ENCODE measurements at places on chromosomes 1 and 21.

- DNase-seq, result no peak
Observed at GRCh38 chr1:37951783-37952624, 5.2 kb upstream of the INPP5B start.

DNA sequence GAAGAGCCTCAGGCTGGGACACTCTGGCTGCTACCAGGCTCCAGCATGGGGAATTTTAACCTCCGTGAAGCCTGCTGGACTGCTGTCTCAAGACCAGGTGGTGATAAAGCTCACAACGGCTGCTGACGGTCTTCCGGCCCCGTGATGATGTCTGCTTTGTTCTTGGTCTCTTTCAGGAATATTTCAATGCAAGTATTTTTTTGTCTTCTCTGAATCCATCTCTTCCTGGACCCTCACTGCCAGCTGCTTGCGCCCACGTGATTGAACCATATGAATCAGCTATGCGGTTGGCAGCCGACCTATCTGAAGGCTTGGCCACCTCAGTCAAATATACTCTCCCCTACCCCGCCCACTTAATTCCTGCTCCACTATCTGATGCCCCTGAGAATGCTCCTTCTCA is 14.6 kb upstream of the SLC6A17 start:
- no peak for DNase-seq

GRCh38 chr1:78095593-78095992 is 49.8 kb downstream of the GIPC2 start:
- DNase-seq, result no peak

DNA sequence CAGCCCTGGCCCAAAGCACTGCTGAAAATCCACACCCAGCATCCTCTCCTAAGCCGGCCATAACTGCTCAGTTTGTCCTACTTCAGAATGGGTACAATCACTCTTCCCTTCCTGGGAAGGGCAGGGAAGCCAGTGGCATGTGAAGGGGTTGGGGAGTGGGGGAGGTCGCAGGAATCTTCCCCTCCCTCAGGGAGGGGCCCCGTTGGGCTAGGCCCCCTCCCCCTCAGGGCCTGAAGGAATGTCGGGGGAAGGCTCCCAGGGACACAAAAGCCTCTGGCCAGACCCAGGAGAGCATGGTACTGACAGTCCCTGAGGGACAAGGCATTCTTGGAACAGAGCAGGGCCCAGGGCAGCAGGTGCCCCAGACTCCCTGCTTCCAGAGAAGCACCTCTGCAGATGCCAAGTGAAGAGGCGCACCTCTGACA is 1.2 kb downstream of the ELOVL1 start:
- DNase-seq, result no peak

DNA sequence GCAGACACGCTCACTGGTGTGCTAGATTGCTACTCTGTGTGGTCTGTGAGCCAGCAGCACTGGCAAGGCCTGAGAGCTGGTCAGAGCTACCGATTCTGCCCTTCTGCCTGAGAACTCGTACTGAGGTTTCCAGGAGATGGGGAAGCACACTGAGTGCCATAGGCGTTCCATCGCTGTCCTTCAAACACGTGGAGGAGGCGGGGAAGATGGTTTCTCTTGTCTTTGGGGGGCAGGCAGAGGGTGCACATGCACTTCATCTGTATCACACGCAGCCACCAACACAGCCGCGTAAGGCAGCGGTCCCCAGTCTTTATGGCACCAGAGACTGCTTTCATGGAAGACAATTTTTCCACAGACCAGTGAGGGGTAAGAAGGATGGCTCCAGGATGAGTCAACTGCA is 23.8 kb upstream of the MX1 start:
- DNase-seq, result no peak

DNA sequence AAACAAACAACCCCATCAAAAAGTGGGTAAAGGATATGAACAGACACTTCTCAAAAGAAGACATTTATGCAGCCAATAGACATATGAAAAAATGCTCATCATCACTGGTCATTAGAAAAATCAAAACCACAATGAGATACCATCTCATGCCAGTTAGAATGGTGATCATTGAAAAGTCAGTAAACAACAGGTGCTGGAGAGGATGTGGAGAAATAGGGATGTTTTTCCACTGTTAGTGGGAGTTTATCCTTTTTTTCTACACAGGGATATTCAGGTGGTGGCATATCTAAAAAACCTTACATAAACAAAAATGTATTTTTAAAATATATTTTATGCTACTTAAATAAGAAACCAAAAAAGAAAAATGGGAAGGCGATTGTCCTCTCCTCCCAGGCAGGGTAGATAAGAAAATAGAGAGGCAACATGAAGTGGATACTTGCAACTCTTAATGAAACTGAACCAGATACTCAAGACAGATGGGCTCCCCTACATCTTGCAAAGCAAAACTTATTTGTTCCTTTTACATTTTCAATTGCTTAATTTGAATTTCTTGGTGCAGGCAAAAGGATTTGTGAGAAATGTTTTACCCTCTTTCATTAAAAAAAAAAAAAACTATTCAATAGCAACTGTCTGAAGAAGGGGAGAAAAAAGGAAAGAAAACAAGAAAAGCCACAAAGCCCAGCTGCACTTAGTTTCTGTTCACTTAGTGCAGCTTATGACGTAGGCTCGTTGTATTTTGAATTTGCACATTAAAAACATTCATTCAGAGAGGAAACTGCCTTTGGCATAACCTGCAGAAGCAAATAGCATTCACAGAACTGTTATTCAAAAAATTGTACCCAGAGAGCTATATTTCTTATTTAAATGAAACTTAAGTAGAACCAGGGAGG is 36.9 kb upstream of the RGS1 start:
- DNase-seq, result no peak

- DNase-seq, result no peak
Observed at GRCh38 chr1:20377516-20378270, 87.0 kb downstream of the VWA5B1 start.

GRCh38 chr1:234533975-234534876 is 55.2 kb upstream of the TARBP1 start:
- no peak for DNase-seq

GRCh38 chr1:1074631-1075147 is 583 bp upstream of the RNF223 start:
- no peak for DNase-seq

DNA sequence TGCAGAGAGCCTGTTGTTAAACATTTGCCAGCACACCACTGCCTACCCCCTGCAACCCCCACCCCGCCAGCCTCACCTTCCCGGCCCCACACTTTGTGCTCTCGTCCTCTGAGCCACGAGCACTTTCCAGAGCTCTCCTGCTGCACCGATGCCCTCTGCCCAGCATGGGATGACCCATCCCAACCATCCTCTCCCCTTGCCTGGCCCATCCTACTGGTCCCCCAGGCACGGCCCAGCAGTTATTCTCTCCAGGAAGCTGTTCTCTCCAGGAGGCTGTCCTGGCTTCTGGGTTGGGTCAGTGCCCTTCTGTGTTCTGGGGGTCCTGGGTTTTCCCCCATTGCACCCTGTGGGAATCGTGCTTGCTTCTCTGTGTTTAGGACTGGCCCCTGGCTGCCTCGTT is 60.1 kb upstream of the ABCG1 start:
- no peak for DNase-seq

DNA sequence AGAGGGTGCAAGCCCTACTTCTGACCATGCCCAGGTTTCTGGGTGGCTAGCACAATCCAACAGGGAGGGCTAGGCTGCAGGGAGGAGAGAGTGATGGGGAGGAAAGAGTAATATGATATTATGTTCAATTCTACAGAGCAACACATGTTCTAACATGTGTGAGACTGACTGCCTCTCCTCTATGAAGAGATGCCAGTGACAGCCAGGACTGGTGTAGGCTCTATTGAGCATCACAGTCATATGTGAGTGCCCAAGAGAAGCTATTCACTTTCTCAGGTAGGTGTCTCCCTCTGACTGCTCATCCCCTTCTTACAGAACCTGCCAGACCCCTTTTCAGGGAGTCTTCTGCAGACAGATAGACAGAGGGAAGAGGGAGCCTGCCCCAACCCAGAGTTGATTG is 446.1 kb downstream of the SIPA1L2 start:
- no peak for DNase-seq

GRCh38 chr1:29123053-29123886 is 433 bp downstream of the TMEM200B start:
- no peak for DNase-seq

DNA sequence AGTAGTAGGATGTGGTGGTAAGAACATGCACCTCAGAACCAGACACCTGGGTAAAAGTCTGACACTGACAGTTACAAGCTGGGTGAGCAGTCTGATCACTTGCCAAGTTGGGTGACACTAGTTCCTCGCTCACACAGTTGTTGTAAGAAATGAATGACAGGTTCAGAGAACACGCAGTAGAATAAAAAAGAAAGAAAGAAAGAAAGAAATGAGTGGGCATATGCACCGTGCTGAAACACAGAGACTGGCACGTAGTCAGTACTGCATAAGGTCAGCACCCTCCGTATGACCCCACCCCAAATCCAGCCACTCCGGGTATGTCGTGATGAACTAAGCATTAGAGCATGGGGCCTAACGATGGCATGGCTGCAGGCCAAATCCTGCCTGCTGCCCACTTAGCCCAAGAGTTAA is 90.6 kb downstream of the GLUL start:
- no peak for DNase-seq

DNA sequence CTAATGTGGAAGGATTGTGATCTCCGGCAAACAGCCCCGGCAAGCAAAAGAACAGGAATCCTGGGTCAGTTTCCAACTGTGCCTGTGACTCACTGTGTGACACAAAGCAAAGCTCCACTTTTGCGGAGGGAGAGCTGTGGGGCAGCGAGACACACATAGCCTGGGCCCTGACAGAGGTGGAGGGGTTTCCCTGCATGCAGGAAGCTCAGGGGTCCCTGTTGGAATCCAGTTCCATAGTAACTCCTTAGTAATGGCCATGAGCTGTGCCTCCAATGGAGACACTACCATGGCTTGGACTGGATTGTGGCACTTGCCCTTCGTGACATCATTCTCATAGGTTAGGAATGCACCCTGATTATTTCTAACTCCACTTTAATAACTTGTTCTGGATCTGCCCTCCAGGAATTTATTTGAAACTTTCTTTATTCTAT is 47.0 kb upstream of the ATF3 start:
- no peak for DNase-seq

- DNase-seq, result no peak
Observed at GRCh38 chr1:243841507-243841906, 8.5 kb downstream of the AKT3 start.

DNA sequence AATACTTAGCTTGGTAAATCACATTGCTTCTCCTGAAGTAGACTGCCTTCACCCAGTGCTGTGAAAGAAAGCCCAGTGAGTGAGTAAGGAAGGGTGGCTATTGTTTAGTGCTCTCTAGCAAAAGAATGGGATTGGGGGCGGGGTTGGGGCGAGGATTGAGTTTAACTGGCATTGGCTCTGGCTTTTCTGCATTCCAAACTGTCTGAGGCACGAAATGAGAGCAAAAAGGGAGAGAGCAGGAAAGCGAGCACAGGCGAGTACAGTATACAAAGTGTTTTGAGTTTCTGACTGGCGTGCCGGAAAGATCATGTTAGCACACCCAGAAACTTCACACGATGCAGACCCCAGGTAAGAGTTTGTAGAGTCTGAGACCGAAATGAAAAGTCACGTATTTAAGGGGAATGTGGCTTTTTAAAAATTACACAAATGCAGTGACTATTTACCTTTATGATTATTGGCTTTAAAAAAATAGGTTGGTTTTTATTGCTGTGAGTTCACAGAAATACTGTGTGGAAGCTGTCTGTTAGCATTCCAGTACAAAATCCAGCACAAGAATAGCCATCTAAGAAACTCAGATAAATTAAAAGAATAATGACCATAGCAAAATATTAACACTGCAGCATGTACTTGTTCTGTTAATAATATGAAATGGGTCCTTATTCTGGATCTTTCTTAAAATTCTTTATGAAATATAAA is 155.4 kb downstream of the CLEC20A start:
- DNase-seq, result peak; percentile 80

DNA sequence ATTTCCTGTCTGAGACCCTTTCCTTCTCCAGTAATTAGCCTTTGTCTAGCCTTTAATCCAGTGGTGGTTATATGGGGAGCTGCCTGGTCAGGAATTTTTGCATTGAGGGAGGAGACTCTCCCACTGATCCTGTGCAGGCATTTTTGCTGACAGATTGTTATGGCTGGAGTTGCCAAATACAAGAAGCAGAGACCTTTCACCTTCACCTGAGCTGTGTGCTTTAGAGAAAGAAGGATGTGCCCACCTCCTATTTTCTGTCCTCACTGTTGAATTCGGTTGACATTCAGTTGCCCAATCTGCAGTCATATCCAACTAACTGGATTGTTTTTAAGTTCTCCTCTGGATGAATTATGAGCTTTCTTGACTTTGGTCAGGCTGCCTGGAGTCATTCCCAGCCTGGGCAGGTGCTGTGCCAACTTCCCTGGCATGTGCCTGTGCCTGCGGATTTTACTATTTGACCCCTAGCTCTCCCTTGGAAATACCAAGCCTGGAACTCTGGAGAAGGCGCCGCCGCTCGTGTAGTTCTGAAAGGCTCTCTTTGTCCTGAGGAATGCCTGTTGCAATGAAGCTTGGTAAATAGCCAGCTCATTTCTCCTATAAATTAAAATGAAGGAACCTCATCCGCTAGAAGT is 143.9 kb downstream of the NOS1AP start:
- no peak for DNase-seq

GRCh38 chr21:45536301-45537081 is 5.7 kb downstream of the SLC19A1 start:
- DNase-seq, result peak; percentile 42

- no peak for DNase-seq
Observed at GRCh38 chr1:92949937-92950817, 11.1 kb downstream of the DIPK1A start.

- DNase-seq, result no peak
Observed at GRCh38 chr21:43835050-43835449, 30.0 kb upstream of the AGPAT3 start.

DNA sequence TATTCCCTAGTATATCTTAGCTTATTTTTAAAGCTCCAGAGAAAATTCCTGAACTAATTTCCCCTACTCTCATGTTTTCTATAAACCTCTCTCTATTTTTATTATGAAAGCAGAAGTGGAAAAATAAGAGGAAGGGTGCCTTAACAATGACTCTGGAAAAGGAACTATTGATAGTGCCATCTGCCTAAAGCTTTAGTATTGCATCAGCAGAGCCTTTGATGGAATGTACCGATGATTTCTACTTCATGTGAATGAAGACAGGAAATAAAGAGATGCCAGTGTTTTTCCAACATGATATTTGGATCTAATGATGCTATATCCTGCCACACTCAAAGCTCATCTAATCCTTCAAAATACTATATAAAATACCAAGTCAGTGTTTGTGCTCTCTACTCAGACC is 35.1 kb downstream of the TNFSF18 start:
- DNase-seq, result no peak

DNA sequence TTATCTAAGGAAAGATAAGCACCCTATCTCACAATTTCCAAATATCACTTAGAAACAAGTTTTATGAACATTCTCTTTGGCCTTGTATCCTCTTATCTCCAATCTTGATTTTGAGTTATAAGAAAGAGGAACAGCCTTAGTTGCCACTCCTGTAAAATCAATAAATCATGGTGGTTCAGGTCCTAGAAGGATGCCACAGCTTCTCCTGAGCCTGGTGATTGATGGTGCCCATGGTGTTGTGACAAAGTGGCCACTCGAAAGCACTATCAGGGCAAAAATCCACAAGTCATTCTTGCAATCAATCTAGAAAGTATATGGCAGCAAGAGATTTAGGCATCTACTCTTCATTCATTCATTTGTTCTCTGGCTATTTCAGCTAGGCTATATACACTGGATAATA is 27.8 kb downstream of the GBP6 start:
- no peak for DNase-seq

- DNase-seq, result no peak
Observed at GRCh38 chr1:64033667-64034220, 169.7 kb upstream of the UBE2U start.

Data from H1 (cell line).